HCT116 (cell line): ENCODE measurements at places on chromosomes 16 and 17. TPM values are rescaled to one million over a fixed set of nuclear protein-coding genes. Genes with fewer than 3 reads are reported as not detected.

DNA sequence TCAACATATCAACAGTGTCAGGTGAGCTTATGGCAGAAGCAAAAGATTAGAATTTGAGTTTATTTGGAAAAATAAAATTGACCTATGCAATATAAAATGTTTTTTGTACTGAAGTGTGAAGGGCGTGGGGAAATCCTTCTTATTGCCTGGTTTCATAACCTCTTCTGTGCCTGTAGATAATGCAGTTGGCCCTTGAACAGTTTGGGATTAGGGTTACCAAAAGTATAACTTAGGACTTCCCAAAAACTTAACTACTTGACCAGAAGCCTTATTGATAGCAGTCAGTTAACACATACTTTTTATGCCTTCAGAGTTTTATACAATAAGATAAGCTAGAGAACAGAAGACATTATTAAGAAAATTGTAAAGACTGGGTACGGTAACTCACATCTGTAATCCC, 66.0 kb downstream of the TMC6 start:
- H3K36me3 ChIP-seq = no peaks in the 10 kb centered on the region
- no peak for DNase-seq
- no peak overlapping the region for H3K27ac ChIP-seq
- H3K27me3 ChIP-seq = no peaks in the 10 kb centered on the region
- no peaks in the 10 kb centered on the region for H3K4me1 ChIP-seq

- H3K4me3 ChIP-seq = no peak overlapping the region
- no peaks in the 10 kb centered on the region for H3K27me3 ChIP-seq
- no peak for DNase-seq
Observed at GRCh38 chr17:60766778-60767190, 89.1 kb downstream of the BCAS3 start.

DNA sequence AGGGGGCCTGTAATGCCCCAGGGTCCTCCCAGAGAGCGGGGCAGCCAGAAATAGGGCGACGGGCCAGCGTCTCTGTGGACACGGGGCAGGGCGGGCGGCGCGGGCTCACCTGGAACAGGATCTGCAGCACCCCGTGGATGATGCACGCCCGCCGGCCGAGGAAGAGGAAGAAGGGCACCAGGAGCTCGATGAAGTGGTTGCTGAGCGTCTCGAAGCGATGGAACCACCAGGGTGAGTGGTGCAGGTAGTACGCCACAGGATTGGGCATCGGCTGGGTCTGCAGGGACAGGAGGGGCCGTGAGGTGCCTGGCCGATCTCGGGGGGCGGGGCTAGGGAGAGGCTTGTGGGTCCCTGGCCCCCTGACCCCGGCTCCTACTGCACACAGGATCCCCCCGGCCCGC, 78.9 kb upstream of the GNG13 start:
- DNase-seq = no peak
- H3K4me3 ChIP-seq = no peak overlapping the region
- H3K36me3 ChIP-seq = no peaks in the 10 kb centered on the region
- no peak overlapping the region for H3K27ac ChIP-seq
- H3K4me1 ChIP-seq = peaks cover 5% of the 10 kb centered on the region; the same call in 1 of the 2 replicates

- H3K36me3 ChIP-seq = peaks cover 5% of the 10 kb centered on the region; the same call in 1 of the 2 replicates
- no peak overlapping the region for H3K27ac ChIP-seq
- H3K27me3 ChIP-seq = no peaks in the 10 kb centered on the region
- no peaks in the 10 kb centered on the region for H3K4me1 ChIP-seq
- no peak overlapping the region for H3K4me3 ChIP-seq
Observed at GRCh38 chr17:80842456-80843013, 149.1 kb upstream of the CHMP6 start.

The TBC1D3E gene
- total RNA-seq = not detected
